ENCODE measurements at places on chromosomes 12 and 14.

DNA sequence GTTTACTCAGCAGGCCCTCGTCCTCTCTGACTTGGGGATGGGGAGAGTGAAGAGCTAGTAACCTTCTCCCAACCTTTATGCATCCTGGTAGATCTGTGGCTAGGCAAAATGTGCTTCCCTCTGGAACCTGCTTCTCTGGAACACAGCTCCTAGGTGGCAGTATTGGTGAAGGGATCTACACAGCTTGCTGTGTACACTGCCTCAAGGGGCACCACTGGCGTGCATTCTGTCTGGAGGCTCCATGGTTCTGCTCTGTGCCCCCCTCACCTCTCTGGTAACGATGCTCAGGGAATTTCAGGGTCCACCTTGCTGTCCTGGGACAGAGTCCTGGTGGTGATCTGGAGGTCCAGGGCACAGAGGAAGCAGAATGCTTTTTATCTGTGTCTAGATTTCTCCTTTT lies 43.5 kb upstream of the KCNA5 start:
- DNase-seq = no peak

DNA sequence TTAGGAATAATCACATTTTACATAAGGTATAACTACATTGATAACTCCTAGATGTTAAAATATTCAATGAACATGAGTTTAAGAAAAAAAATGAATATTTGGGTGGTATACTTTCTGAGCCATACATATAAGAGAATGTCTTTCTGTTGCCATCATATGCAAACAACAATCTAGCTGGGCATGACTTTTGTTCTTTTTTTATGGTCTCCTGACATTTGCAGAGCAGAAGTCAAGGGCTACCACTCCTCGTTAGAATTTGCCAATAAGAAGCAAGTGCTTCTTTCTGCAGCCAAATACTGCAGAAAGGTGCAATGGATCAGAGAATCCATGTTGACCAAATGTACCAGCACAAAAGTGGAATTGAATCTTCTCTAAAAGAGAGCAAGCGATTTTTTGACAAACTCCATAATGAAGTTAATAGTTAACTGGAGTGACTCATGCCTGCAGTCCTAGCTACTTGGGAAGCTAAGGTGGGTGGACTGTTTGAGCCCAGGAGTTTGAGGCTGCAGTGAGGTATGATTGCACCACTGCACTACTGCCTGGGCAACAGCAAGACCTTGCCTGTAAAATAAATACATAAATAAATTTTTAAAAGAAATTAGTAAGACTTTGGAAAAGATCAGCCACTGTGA lies 25.5 kb upstream of the CCDC91 start:
- peak; percentile 28 for DNase-seq

DNA sequence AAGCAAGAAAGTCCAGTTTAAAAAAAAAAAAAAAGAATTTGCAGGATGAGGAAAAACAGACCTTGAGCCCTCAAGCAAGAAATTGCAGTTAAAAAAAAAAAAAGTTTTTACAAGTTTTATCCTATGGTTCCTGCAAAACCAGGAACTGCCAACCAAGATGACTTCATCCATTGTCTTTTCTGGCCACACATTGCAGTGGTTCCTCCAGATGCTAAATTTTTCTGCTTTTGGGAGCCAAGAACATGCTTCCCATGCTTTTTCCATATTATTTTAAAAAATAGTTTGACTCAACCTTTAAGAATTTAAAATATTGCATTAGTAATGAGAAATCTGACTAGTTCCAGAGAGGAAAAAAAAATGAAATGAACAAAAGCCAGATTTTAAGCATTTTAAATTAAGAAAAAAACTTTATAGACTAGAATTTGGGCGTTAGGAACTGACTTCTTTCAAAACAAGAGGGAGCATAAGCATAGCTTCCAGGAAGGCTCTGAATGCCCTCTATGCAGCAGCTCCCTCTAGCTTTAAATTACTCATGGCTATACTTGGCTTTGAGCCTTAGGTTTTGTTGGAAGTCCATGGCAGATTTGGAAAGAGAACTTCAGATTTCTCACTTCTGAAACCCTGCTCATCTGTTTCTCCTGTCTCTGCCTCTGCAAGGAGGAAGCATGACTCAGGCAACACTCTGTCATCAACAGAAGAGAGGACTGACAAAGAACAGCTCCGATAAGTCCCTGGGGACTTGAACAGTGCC lies 124.5 kb downstream of the GPR65 start:
- no peak for DNase-seq

GRCh38 chr14:64005822-64006221 lies 153.0 kb downstream of the SYNE2 start:
- no peak for DNase-seq

GRCh38 chr14:23430723-23431085 lies 4.8 kb downstream of the MYH7 start:
- DNase-seq = no peak

GRCh38 chr14:38302034-38302433 lies 46.1 kb upstream of the CLEC14A start:
- DNase-seq = no peak

All from Calu3 (cell line).